Activated T-helper 2 cell treated with anti-CD3 and anti-CD28 coated beads, Interferon-gamma antibody, Interleukin-2, Interleukin-4, amounts not matched to agents 10 μg/mL and 5 μg/mL and 100 μg/mL, durations not matched to agents 14 hours and 24 hours and 36 hours (primary cell): ENCODE measurements at places on chromosomes 2 and 18. TPM values are rescaled to one million over a fixed set of nuclear protein-coding genes. Genes with fewer than 3 reads are reported as not detected.

DNA sequence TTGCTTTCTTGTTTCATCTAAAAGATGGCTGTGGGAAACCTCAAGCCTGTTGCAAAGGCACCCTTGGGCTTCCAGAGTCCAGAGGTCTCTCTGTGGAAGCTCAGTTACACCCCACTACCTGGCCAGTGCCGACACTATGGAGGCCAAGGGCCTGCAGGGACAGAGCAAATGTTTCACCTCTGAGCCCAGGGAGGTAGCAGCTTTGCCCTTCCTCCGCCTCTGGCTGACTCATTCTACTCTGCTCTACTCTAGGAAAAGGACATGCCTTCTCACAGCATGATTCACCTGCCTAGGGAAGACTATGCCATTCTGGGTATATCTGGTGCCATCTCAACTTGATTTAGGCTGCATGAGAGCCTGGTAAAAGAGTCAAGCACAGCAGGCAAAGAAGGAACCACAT, 12.2 kb downstream of the MYOM1 start:
- no peak for DNase-seq

GRCh38 chr2:31221544-31221943, 4.2 kb upstream of the CAPN14 start:
- DNase-seq, result no peak

GRCh38 chr2:162126527-162126926, 25.5 kb downstream of the GCG start:
- no peak for DNase-seq

DNA sequence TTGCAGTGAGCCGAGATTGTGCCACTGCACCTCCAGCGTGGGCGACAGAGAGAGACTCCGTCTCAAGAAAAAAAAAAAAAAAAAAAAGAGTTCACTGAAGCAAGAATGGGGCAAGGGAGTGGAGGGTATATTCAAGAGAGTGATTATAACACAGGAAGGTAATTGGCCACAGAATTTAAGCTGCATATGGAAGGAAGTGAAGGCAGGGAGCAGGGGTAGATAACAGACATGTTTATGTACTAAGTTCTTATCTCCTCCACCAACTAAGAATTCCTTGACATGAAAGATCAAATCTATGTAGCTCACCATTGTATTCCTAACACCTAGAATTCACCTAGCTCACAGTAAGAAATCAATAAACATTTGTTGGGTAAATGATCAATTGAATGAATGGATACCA, 37.3 kb downstream of the GKN2 start:
- no peak for DNase-seq

DNA sequence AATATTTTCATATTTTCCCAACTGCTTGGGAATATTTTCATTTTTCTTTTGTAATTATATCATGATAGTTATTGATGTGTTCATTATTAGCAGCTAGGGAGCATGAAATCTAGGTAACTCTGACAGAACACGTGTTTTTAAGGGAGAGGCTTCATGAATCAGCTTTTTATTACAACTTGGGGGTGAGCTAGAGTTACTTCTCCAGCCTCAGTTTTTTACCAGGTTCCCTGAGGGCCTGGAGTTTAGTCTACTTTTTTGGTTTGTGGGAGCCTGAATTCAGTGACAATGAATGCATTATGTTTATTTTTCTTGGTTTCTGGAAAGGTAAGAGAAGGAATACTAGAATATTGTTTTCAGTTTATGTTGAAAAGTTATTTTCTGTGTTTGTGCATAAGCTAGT, 18.0 kb downstream of the NAB1 start:
- DNase-seq, result no peak

DNA sequence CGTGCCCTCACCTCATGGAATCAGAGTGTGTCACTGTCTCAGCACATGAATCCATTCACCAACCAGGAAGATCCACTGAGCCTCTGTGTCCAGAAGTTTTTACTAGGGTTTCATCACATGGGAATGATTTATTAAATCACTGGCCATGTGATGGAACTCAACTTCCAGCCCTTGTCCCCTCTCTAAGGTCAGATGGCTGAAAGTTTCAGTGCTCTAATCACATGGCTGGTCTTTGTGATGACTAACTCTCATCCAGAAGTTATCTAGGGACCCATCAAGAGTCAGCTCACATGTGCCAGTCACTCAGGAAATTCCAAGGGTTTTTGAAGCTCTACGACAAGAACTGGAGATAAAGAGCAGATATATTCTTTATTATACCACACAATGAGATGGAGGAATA, 140.5 kb upstream of the GYPC start:
- no peak for DNase-seq

GRCh38 chr18:22499421-22499820, 81.7 kb upstream of the CTAGE1 start:
- no peak for DNase-seq

GRCh38 chr2:165634855-165635254, 159.2 kb downstream of the GALNT3 start:
- no peak for DNase-seq

DNA sequence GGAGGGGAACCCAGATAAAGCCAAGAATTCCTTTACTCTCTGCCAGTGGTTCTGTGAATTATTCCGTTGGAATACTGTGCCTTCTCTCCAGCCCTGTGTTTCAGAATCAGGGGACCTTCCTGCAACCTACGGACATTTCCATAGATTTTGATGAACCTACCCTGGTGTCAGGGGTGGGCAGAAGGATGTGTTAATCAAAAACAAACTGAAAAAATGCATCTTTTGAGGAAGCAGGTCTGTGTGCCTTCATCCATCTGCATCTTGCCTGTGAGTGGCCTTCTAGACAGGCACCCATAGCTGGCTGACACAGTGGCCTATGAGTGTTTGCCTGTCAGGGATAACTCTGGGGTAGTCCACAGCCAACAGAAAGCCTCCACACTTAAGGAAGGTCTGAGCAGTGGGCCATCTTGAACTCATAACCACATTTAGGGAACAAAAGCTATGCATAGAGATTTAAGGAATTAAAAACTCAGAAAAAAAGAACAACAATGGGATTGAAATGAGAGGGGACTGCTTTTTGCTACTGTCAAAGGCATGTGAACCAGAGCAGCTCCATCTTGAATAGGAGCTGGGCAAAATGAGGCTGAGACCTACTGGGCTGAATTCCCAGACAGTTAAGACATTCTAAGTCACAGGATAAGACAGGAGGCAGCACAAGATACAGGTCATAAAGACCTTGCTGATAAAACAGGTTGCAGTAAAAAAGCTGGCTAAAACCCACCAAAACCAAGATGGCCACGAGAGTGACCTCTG, 45.9 kb upstream of the ITGA6 start:
- no peak for DNase-seq

- DNase-seq, result no peak
Observed at GRCh38 chr2:100948942-100949811, 52.9 kb upstream of the RPL31 start.

DNA sequence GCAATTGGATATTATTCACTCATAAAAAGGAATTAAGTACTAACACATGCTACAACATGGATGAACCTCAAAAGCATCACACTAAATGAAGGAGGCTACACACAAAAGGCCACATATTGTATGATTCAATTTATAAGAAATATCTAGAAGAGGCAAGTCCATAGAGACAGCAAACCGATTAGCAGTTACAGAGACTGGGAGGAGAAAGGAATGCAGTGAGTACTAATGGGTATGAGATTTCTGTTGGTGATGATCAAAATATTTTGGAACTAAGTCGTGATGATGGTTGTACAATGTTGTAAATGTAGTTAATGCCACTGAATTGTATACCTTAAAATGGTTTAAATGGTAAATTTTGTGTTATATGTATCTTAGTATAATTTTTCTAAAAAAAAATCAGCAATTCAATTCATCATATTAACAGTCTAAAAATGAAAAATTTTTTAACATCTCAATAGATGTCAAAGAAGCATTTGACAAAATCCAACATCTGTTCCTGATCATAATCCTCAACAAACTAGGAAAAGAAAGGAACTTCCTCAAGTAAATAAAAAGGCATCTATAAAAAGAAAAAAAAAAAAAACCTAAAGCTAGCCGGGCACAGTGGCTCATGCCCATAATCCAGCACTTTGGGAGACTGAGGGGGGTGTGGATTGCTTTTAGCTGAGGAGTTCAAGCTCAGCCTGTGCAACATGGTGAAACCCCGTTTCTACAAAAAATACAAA, 98.1 kb downstream of the TGIF1 start:
- DNase-seq, result no peak

DNA sequence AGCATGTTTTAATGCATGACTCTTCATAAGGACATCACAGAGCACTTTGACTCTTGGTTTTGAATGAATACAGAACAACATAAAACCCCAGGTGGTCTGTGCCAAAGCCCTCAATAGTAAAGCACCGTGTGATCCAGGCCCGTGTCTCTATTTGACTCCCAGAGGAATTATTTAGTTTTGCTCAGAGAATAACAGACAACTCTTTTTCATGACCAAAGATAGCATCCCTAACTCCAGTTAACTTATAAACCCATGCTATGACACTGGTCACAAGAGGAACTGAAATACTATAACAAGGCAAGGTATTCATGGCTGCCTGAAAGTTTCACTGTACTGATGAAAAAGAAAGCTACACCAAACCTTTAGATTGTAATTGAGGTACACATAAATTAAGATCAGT, 128.4 kb downstream of the IKZF2 start:
- no peak for DNase-seq

- DNase-seq, result no peak
Observed at GRCh38 chr2:113930448-113930847, 40.6 kb downstream of the ACTR3 start.

The CHRND gene
- total RNA-seq, result not detected in 2 replicates

The RGPD6 gene
- total RNA-seq, result 13.0 and 20.9 TPM in 2 replicates

The SYT4 gene
- not detected in 2 replicates for total RNA-seq

The ST6GAL2 gene
- not detected in 2 replicates for total RNA-seq

The SLC20A1 gene
- 128 TPM in 2 replicates for total RNA-seq
